CD4-positive, alpha-beta T cell treated with Interleukin-4 for 4 hours (primary cell): ENCODE measurements at places on chromosomes 16 and 17.

GRCh38 chr17:8923762-8924161, 41.7 kb downstream of the PIK3R5 start:
- DNase-seq, result no peak

GRCh38 chr16:11634312-11634711, 33.9 kb upstream of the SNN start:
- DNase-seq, result no peak

GRCh38 chr16:28882551-28883160, 4.4 kb downstream of the ATP2A1 start:
- no peak for DNase-seq

- no peak for DNase-seq
Observed at GRCh38 chr16:72195609-72196008, 23.7 kb upstream of the PMFBP1 start.

DNA sequence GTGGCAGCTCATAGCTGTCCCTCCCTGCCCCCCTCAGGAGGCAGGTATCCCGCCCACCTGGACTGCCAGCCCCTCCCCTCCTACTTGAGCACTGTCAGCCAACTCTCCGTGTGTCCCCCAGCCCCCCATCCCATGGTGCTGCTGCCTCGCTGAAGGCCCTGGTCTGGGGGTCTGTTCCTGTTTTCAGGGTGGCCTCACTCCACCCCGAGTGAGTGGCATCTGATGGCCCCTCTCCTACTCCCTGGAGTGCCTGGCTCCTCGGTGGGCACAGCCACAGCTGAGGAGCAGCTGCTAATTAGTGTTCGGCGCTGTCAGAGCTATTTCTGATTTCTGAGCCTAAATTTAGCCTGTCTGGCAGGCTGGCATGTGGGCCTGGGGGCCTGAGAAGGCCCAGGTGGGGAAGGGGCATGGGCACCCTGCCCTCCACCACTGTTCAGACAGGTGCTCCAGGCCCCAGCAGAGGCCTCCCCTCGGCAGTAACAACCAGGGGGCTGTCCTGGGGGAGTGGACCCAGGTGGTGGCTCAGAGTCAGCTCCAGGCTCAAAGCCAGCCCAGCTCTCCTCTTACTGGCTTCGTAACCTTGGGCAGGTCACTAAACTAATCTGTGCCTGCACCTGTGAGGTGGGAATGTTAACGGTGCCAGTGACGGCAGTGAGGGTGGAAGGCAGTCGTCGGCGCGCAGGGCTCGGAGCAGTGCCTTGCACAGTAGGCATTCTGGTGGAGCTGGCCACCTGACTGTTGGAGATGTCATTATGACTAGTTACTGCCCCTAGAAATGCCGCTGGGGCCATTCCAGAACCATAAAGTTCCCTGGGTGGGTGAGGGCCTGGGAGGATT, 6.5 kb downstream of the FMNL1 start:
- no peak for DNase-seq

DNA sequence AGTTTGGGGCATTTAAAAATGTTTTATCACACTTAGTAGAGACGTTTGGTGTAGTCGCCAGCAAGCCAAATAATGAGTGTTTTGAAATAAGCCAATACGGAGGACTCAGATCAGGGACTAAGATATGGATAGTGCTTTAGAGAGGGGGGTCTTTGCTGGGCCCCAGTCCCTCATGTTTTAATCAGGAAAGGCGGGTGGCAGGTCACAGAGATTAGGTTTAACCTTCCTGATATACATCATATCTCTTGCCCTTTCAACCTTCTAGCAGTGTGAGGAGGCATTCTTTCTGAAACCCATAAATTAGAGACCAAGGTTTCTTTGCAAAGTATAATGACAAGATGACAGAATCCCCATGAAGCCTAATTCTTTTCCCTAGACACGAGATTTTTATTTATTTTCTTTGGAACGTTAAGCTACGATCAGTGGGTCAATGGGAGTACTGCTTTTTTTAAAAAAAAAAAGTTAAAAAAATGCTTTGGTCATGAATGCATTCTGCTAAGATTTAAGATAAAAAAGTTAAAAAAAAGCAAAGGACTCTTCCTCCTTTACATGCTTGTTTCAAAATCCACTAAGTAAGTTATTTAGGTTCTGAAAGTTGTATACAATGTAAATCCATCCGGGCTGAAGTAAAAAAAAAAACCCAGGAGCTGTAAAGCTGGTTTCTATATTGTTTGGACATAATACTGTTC, 572.1 kb upstream of the SALL1 start:
- no peak for DNase-seq

DNA sequence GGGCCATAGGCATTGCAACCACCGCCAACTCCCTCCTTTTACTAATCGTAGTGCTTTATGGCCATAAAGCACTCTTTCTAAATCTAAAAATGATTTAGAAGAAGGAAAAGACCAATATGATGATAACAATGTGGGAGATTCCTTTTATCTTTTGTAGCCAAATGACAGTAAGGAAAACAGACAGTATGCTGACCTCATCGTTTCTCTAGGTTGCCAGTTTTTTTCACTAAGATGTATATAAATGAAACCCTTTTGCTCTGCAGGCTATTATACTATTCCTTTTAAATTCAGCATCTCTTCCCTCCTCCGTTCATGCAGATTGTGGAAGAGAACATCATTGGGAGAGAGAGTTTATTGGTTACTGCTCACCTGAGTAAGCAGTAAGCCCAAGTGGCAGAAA, 25.3 kb downstream of the OTOA start:
- DNase-seq, result no peak

GRCh38 chr16:85136213-85136701, 24.0 kb upstream of the CIBAR2 start:
- DNase-seq, result peak; percentile 6

GRCh38 chr17:66465701-66466100, 163.3 kb downstream of the PRKCA start:
- DNase-seq, result no peak

DNA sequence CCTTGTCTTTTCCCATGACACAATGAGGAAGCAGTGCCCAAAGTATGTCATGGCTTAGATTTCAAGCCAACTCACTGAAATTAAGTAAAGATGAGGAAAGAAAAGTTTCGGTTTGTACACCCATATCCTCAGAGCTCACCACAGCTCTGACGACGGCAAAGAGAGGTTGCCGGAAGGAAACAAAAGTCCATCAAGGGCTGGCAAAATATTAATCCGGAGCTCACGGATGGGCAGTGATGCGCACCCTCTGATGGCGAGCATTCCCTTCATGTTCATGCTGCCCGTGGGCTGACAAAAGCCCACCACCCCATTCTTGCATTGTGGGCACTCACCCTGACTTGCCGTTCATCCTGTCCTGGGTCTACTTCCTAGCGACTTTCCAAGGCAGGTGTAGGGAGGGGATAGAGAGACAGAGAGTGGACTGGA, 103.1 kb downstream of the SOX9 start:
- no peak for DNase-seq

- DNase-seq, result no peak
Observed at GRCh38 chr17:63482509-63482908, 5.6 kb downstream of the ACE start.

DNA sequence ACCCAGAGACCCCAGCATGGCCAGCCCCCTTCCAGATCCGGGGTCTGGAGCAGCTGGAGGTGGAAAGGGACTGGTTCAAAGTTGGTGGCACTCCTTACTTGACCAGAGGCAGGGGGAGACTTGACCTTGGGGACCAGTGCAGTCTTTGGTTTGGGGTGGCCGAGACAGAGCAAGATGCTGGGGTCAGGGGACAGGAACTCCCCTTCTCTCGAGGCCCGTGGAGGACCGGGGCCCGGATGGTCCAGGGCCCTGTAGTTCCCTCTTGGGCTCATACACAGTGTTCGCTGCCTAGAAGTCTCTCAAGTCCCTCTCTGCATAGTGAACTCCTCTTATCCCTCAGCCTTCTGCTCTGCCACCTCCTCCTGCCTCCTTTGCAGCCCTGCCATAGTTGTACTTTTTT, 601 bp upstream of the PRSS33 start:
- DNase-seq, result no peak

- no peak for DNase-seq
Observed at GRCh38 chr17:41734139-41734948, at the start of gene HAP1. TSS of gene HAP1 (minus strand) at chr17:41734643. CDS start at chr17:41734634, 9 bp downstream.

DNA sequence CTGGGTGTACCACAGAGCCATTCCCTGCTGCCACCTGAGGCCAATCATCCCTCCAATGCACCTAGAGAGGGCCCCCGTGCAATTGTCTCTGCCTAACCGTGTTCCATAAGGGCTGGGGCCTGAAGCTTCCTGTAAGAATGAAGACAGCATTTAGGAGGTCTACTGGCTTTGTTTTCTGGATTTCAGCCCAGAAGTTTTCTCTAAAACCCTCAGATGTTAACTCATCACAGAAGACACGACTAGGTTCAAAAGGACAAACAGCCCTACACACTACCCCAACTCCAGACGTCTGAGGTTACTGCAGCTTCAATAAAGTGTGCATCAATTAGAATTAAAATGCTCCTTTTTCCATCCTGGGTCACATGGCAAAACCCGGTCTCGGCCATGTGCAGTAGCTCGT, 10.8 kb upstream of the DRG2 start:
- no peak for DNase-seq

DNA sequence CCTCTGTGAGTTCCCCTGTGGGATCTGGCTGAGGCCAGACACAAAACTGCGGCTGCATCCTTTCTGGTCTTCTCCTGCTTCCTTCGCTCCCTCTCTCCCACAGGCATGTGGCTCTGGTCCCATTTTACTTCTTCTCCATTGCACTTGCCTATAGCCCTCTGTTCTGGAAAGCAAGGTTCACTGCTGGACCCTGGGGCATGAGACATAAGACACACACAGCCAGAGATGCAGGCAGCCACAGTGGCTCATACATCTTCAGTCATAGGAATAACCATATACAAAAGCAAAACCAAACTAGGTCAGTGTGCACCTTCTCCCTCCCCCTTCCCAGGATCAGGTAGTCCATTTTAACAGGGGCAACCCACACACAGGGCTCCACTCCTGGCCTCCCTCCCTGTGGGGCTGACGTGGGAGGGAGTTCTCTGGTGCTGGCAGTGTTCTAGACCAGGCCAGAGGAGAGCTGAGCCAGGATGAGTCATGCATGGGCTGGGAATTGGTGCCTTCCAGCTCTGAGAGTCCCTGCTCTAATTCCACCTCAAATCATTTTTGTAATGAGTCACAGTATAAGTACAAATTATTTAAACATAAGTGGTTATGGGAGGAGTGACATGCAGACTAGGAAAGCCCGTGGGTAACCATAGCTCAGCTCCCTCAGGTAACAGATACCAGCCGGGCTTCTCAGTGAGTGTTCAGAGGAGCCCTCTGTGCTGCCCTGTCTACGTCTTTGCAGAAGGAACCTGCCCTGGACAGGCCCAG, 58.0 kb downstream of the ASIC2 start:
- DNase-seq, result no peak

DNA sequence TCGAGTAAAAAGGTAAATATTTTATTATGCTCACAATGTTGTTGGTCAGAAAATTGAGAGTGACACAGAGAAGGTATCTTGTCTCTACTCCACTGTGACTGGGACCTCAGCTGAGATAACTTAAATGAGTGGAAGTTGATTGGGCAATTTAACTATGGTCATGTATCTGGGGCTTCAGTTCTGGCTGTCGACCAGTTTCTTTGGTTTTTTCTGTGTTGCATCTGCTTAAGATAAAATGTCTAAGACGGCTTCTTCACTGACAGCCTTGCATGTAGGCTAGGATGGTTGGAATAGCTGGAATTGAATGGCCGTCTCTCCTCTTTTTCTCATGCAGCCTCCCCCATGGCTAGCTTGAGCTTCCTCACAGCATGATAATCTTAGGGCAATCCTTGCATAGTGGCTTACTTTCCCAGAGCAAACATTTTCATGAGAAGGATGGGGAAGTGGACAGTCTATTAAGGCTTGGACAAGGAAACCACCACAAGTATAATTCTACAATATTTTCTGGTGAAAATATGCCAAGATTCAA, 433.7 kb downstream of the KIF2B start:
- no peak for DNase-seq

DNA sequence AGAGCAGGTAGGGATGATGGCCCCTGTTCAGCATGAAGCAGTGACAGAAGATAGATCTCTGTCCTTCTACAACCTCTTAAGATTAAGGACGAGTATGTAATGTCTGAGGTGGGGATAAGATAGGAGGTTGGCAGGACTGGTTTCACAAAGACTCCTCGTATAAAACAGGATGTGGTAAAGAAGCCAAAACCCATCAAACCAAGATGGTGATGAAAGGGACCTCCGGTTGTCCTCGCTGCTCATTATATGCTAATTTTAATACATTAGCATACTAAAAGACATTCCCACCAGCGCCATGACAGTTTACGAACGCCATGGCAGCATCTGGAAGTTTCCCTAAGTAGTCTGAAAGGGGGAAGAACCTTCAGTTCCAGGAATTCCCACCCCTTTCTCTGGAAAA, 27.3 kb downstream of the MIS12 start:
- DNase-seq, result peak; percentile 30

- no peak for DNase-seq
Observed at GRCh38 chr16:25925421-25925820, 233.7 kb downstream of the HS3ST4 start.

- no peak for DNase-seq
Observed at GRCh38 chr17:57669671-57670529, 75.2 kb downstream of the CCDC182 start.

GRCh38 chr16:69243479-69243878, 56.5 kb downstream of the SNTB2 start:
- no peak for DNase-seq

GRCh38 chr17:66405836-66406677, 103.6 kb downstream of the PRKCA start:
- DNase-seq, result no peak

DNA sequence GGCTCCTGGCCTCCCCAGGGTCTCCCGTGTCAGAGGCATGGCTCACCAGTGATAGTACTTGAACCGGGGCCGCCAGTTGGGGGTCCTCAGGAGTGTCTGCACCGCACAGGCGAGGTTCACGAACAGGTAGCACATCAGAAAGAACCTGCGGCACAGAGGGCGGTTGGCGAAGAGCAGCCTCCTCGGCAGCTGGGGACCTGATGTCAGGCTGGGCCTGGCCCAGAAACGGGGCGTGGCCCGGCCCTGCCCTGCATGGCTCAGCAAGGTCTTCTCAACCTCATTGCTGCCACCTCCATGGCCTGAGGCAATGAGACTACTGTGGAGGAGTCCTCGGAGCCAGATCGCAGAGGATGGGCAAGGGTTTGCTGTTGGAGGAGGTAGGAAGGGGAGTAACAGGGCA, 4.1 kb upstream of the LCAT start:
- DNase-seq, result no peak

DNA sequence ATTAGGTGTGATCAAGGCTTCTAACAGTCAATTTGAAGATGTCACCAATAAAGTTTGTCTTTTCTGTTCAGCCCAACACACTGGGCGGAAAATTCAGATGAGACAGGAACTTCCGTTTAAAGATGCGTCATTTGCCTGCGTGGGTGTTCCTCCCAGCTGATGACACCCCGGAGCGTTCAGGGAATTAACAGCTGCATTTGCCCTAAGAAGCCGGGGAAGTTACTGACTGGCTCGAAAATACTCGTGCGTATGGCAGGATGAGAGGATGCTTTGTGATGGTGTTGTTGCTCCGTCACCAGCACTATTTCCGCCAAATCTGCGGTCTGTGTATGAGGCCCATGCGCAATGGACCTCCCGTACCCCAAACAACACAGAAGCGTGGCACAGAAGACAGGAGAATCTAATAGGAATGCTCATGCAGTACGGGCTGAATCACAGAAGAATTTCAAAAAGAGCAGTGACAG, 11.9 kb upstream of the PVALEF start:
- peak; percentile 13 for DNase-seq
